T47D (cell line): ENCODE measurements at places on chromosomes 12 and 14.

- no peak for DNase-seq
Observed at GRCh38 chr14:68413509-68413908, 379.4 kb downstream of the ZFP36L1 start.

DNA sequence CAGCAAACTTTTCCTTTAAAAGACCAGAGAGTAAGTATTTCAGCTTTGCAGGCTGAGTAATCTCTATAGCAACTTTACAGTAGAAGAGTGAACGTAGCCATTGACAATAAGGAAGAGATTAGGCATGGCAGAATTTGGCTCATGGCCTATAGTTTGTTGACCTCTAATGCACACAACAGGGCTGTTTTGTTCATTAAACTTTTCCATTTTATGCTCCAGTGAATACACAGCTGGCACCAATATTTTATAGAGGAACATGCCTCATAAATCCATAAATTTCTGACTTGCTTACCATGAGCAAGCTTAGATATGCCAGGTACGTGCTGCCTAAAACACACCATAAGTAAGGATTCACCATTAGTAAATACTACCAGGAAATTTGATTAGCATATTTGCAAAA, 609.0 kb upstream of the STXBP6 start:
- DNase-seq = no peak

DNA sequence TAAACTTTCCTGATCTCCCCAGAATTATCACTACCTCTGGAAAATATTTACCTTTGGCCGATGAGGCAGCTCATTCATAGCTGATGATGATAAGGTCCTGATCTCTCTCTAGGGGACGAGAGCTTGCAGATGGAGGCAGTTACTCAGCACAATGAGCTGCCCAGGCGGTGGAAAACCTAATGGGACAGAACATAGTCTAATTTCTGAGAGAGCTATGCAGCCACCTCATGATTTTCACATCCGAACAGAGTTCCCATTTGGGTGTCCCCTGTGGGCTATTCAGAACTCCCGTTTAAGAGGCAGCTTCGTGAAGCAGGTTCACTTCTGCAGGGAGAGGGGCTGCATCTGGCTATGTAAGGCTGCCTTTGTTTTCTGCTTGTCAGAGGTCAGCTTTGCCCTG, 724.6 kb upstream of the TMEM132C start:
- no peak for DNase-seq

- DNase-seq = peak; percentile 57
Observed at GRCh38 chr14:99734406-99735051, 50.4 kb downstream of the CYP46A1 start.

DNA sequence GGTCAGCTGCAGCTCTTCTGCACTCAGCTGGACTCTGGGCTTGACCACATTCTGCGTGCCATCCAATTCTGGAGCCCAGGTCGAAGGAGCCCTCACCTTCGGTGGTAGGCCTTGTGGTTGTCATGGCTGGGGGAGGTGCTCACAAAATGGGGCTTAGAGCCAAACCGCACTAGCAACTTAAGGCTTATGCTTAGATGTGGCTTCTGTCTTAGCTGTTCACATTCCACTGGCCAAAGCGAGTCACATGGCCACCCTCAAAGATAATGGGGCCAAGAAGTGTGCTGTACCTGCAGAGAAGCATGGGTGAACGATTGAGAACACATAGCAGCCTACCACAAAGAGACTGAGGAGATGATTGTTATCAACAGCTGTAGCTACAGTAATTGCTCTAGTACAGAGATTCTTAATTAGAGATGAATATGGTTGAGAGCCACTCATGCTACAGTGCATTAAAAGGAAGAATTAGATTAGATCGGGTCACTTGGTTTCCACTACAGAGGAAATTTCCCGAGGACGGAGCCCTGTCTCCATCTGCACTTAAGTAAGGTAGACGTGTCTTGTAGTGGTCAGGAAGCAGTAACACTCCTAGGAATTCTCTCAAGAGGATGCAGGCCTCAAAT, 334.6 kb upstream of the FKBP4 start:
- DNase-seq = no peak

- peak; percentile 57 for DNase-seq
Observed at GRCh38 chr12:40946612-40947194, 241.4 kb upstream of the PDZRN4 start.

DNA sequence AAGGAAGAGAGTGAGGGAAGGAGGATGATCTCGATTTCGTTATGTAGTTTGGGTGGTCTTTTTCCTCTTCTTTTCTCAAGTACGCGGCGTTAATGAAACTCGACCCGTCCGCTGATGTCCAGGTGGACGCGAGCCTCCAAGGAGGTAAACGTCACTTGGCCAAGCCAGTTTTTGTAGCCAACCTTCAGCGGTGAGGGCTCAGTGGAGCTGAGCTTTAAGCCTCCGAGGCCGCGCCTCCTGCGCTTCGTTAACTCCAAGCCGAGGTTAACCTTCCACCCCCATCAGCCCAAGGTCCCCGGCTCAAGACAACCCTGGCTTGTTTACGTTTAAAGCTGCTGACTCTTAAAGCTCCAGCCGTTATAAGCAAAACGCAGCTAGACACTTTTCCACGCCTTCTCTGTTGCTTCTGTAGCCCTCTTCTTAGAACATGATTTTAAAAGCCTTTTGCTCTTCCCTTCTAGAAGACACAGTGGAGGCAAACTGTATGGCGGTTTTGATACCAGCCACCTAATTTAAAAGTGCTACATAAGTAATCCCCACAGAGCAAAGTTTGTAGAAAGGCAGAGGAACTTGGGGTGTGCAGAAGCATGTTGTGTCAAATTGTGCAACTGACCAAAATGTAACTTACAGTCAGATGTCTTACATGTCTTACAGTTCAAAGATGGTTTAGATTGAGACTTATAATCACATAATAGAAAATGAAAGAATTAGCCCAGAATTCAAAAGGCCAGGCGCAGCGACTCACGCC, 923 bp upstream of the ITPR2 start:
- peak; percentile 76 for DNase-seq

- no peak for DNase-seq
Observed at GRCh38 chr12:106878804-106879203, 76.9 kb upstream of the TMEM263 start.

DNA sequence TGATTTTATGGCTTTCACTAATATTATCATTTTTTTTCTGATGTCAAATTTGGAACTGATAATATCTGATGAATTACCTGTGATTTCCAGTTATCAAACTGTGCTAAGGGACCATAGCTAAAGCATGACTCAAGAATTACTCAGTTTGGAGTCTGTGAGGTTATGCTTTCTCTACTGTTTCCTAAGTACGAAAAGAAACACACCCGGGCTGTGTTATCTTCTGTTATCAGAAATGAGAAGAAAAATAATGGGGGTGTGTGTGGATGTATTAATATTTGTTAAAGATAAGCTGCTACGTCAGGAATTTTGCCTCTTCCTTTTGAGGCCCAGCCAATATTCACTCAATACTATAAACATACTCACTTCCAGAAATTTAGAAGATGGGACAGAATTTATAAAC, 1401.9 kb upstream of the FLRT2 start:
- no peak for DNase-seq

DNA sequence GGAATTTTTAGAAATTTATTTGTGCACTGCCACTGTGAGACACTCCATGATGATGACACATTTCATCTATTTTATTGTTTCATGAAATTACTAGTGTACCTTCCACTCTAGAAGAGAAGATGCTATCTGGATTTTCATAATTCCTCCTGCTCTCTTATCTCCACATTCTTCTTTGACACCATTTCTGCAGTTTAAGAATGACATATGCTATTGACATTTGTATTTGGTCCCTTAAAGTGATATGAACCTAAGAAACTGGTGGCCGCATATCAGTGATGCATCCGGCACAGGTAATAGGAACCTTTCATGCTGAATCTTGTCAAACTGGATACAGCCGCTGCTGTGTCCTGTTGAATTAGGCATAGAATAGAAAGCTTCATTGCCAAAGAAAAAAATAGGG, 696.3 kb downstream of the TMEM121 start:
- DNase-seq = no peak

- DNase-seq = no peak
Observed at GRCh38 chr12:109765446-109765810, 51.8 kb downstream of the FAM222A start.

- DNase-seq = no peak
Observed at GRCh38 chr12:77102691-77103090, 37.3 kb upstream of the E2F7 start.

DNA sequence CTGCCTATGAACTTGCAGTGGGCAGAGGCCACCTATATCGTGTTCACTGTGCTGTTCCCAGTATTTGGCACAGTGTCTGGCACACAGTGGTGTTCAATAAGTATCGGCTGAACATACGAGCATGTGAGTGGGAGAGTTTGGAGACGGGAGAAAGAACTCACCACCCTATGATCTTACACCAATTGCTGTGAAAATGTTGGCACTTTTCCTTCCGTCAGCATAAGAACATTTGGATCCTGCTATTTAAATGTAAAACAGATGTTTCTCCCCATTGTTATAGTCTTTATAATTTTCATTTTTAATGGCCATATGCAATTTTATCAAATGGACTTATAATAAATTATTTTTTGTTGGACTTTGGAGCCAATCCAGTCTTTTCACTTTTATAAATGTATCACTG, 144.4 kb downstream of the EFCAB11 start:
- DNase-seq = no peak
